ENCODE measurements at places on chromosomes 2 and 18.

GRCh38 chr18:48454261-48454757 is 45.1 kb upstream of the ZBTB7C start:
- no peak for DNase-seq

DNA sequence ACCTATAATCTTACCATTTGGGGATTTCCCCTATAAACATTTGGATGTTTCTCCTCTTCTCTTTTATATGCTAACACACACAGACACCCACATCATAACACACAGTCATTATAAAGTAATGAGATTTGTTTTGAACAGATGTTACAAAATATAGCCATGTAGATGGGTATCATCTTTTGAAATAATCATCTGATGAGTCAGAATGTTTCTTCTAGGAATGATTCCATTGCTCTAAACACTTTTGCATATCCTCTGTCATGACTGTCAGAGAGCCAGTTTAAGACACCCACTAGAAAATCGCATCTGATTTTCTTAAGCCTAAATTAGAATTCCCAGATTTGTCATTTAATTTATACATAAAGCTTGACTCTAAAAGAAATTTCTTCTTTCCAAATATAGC is 442.6 kb downstream of the CMPK2 start:
- DNase-seq = no peak

GRCh38 chr18:13330996-13331395 is 112.4 kb downstream of the LDLRAD4 start:
- DNase-seq = no peak

GRCh38 chr18:40094441-40094840 is 1860.6 kb upstream of the PIK3C3 start:
- DNase-seq = no peak

DNA sequence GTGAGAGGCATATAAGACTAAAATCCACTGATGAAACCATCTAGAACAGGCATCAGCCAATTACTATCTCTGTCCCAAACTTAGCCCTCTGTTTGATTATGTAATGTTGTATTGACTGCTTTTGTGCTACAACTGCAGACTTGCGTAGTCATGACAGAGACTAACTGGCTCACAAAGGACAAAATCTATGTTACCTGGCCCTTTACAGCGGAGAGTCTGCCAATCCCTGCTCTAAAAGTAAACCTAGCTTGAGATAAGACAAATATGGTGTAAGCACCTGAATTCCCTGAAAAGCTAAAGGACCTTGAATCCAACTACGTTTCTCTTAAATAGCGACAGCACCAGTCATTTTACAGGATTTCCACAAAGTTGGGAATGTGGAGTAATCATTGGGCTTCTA is 102.8 kb upstream of the LRRTM1 start:
- no peak for DNase-seq

DNA sequence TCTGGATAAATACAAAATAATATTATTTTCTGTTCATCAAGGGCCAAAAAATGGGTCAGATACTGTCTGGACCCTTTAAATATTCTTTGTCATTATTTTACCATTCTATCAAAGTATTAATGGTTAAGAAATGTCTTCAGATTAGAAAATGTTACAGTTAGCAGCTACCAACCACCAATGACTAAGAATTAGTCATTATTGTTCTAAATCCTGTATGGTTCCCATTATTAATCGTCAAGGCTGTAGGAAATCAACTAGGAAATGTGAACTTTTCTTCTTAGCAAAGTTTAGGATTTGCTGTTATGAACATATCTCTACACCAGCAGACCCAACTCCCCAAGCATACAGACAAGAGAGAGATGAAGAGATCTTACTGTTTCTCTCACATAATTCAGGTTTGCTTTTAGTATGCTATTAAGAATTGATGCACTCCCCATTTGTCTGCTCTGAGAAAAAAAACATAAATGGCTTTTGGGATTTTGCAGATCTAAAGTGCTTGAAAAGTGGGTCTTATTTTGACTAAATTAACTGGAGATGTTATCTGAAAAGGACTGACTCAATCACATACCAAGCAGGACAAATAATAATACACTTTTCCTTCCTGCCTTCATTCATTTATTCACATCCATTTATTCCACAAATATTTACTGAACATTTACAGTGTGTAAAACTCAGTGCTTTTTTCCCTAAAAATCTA is 147.7 kb downstream of the PPP1R1C start:
- DNase-seq = no peak

- no peak for DNase-seq
Observed at GRCh38 chr2:74221604-74222299, 23.3 kb downstream of the MTHFD2 start.

- DNase-seq = no peak
Observed at GRCh38 chr2:199738727-199739412, 112.1 kb downstream of the FTCDNL1 start.

GRCh38 chr2:40440835-40441234 is 11.1 kb downstream of the SLC8A1 start:
- no peak for DNase-seq

Measured in COR-L47 (cell line).